ENCODE measurements at places on chromosomes 7 and 10.
A peak's percentile ranks its signal among the peaks of the same experiment; 100 is the strongest.

- peak; percentile 27 for DNase-seq
Observed at GRCh38 chr10:119281581-119282071, 74.3 kb downstream of the GRK5 start.

- DNase-seq = no peak
Observed at GRCh38 chr10:70057306-70057705, 4.7 kb downstream of the MACROH2A2 start.

- DNase-seq = no peak
Observed at GRCh38 chr10:96917628-96918027, 85.5 kb downstream of the LCOR start.

GRCh38 chr7:37916017-37916672 lies 472 bp downstream of the SFRP4 start:
- no peak for DNase-seq

- peak; percentile 48 for DNase-seq
Observed at GRCh38 chr10:23158370-23158769, 33.7 kb upstream of the PTF1A start.

- DNase-seq = peak; percentile 32
Observed at GRCh38 chr7:148944935-148945934, 61.1 kb upstream of the EZH2 start.

DNA sequence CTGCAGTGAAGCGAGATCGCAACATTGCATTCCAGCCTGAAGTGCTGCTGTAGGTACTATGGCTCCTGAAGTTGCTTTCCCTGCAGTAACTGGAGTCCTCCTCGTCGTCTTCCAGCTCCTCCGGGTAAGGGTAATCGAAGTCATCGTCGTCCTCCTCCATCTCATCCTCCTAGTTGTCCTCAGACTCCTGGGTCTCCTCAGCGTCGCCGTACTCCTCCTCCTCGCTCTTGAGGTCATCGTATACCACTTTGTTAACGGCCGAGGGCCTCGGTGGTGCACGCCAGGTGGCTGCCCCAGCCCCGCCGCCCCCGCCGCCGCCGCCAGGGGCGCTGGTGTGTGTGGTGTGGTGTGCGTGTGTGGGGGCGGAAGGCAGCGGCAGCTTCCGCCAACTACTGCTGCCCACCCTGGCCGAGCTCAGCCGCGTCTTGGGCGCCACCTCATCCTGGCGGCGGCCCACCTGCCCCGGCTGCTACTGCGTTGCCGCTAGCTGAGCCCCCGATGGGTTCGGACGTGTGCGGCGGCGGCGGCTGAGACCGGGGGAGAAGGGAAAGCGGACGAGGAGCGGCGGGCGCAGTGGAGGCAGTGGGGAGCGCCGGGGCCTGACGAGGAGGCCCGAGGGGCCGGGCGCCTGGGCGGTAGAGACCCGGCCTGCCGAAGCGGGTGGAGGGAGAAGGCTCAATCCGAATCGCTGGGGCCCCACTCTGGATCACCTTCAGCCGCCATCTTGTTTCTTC lies 11.8 kb upstream of the ACBD5 start:
- no peak for DNase-seq

DNA sequence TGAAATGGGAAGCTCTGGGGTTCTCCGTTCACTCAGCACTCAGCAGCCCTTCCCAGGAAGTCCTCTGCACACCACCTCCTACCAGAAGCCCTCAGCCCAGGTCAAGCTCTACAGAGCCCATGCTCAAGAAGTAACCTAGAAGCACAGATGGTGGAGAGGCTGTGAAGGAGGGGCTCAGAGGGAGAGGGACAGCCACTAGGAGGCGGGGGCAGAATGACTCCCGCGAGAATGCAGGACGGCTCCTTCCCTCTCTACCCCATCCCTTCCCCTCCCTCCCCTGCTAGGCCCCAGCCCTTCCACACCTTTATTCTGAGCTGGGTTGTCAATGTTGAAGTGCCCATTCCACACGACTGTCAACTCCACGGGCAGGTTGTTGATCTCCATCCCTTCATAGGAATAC lies 373.2 kb downstream of the PLXNA4 start:
- DNase-seq = no peak

- peak; percentile 27 for DNase-seq
Observed at GRCh38 chr7:122014697-122015096, 129.4 kb downstream of the AASS start.

DNA sequence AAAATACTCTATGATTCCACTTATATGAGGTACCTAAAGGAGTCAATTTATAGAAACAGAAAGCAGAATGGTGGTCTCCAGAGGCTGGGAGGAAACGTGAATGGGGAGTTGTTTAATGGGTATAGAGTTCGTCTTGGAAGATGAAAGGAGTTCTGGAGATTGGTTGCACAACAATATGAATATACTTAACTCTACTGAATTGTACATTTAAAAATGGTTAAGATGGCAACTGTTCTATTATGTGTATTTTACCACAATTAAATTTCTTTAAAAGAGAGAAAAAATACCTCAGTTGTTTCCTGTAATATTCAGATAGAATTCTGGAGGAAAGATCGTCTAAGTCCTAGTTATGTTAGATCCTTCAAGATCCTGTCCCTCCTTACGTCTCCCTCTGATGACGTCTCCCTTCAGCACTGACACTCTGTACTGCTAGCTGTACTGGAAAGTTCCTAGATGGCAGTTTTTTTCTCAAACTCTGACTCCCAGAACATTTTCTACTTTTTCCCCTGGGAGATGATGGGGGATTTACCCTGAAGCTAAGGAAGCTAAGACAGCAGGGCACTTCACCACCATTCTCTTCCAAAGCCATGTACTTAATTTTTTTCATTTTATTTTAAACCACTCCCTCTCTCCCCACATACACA lies 53.2 kb upstream of the CAV2 start:
- DNase-seq = no peak

- peak; percentile 54 for DNase-seq
Observed at GRCh38 chr10:120824881-120825309, 26.3 kb upstream of the WDR11 start.

GRCh38 chr7:10939237-10939910 lies 34.3 kb upstream of the PHF14 start:
- no peak for DNase-seq

DNA sequence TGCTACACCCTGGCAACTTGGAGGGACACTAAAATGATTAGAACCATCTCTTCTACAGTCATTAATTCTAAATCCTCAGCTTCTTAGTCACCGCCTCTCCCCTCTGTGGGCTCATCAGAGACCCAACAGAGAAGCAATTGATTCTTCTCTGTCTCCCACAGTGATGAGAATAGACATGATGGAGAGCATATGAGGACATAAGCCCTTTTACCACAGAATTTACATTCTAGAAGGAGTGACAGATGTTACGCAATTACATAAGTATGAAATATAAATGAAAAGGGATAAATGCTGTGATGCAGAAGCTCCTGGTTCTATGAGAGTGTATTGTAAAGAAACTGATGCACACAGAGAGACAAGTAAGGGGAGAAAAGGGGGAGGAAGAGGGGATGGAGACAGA lies 18.1 kb upstream of the ABCB5 start:
- no peak for DNase-seq

DNA sequence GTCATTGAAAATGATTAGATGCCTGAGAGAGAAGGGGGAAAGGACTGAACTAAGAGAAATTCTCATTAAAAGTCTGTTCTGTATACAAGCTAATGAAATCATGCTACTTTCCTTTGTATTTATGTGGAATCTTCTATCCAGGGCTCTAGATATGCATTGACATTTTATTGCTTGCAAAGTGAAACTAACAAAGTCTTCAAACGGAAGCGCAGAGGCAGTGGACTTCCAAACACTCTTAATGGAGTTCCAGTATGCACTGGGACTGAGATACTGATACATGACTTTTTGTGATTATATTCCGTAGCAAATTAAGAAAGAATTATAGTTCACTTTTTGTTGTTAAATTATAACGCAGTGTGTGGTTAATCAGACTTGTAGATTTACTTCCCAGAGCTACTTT lies 166.8 kb upstream of the TBX20 start:
- DNase-seq = no peak

DNA sequence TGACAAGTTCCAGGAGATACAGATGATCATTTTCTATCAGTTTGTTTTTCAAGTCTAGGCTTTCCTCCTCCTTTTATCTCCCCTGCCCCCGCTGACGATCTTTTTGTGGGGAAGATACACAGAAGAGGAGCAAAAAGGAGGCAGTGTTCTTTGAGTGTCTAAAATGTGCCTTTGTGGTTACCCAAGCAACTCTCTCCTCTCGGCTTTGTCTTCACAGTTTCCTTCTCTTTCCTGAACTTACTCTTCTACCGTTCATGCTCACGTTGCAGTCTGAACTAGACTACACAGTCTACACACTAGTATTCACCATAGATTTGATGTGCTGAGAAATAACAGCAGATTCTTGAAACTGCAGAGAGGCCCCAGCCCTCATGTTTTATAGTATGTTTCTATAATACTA lies 23.6 kb downstream of the CEP41 start:
- DNase-seq = no peak

DNA sequence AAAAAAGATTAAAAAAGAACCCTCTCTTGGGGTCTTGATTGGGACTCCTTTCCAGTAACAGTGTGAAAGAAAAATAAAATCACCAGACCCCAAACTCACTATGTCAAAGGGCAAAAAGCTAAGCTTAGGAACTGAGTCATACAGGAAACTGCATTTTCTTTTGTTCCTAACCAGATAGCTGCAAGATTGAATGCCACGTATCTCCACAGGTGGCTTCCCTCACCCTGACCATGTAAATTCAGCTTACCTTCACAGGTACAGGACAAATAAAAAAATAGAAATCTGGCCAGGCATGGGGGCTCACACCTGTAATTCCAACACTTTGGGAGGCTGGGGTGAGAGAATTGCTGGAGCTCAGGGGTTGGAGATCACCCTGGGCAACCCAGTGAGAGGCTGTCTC lies 32.5 kb upstream of the EIF4H start:
- no peak for DNase-seq

Data from ACHN (cell line).